ENCODE measurements at places on chromosomes 1 and 21. TPM values are rescaled to one million over a fixed set of nuclear protein-coding genes. Genes with fewer than 3 reads are reported as not detected.

NKAIN1 gene
- 0.73 TPM for total RNA-seq

DNA sequence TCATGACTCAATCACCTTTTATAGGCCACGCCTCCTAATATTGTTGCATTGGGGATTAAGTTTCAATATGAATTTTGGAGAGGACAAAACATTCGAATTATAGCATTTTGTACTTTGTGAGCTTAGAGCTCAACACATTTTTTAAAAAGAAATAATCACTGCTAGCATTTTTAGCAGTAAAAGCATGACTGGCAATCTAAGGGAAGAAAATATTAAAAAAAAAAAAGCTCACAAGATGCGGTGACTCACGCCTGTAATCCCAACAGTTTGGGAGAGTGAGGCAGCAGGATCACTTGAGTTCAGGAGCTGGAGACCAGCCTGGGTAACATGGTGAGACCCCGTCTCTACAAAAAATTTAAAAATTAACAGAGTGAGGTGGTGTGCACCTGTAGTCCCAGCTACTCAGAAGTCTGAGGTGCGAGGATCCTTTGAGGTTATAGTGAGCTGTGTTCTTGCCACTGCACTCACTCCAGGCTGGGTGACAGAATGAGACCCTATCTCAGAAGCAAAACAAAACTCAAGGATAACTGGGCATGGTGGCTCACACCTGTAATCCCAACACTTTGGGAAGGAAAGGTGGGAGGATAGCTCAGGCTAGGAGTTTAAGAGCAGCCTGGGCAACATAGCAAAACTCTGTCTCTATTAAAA, 28.8 kb upstream of the DIPK1A start:
- H3K4me3 ChIP-seq: no peak overlapping the region
- no peak overlapping the region for H3K27ac ChIP-seq
- H3K4me1 ChIP-seq: no peaks in the 10 kb centered on the region
- no peaks in the 10 kb centered on the region for H3K27me3 ChIP-seq

RIPPLY3 gene
- 2.0 TPM for total RNA-seq

GRCh38 chr1:154813300-154813816, 56.7 kb downstream of the KCNN3 start:
- no peak overlapping the region for H3K27ac ChIP-seq
- H3K27me3 ChIP-seq: no peaks in the 10 kb centered on the region
- H3K4me3 ChIP-seq: no peak overlapping the region
- peak; percentile 73 for DNase-seq

DNA sequence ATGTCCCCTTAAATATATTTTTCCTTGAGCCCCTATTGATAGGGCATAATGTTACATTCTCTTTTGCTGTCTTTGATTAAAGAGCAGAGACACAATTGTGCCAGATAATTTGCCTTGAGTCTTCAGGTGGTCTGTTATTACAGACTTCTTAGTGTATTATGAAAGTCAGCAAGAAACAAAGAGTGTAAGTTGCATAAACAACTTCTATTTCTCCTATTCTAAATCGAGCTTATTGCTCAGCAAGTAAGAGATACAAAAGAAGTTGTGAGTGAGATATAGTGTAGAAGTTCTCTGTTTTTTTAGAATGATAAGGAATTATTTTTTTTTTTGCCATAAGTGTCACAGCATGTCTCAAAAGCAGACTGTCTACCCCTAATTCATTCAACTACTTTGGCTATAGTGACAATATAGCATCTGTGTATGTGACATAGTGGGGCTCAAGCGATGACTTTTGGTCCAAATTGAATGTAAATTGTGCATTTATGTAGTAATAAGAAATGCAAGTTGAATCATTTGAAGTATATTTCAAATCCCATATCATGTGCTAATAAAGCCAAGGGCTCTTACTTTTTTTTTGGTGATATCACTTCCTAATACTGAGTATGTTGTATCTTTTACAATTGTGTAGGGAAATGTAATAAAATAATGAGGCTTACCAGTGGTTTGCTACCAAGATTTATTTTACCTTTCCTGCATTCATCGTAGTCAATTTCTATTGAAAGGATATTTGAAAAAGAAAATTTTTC, 81.3 kb downstream of the RGL1 start:
- H3K4me1 ChIP-seq: peaks cover 15% of the 10 kb centered on the region
- no peak overlapping the region for H3K4me3 ChIP-seq
- H3K27ac ChIP-seq: no peak overlapping the region
- no peak for DNase-seq
- H3K27me3 ChIP-seq: no peaks in the 10 kb centered on the region

RLF gene
- 12.4 TPM for total RNA-seq
